Thoracic aorta (tissue), 2 donors: ENCODE measurements at places on chromosomes 13 and 19. TPM values are rescaled to one million over a fixed set of nuclear protein-coding genes. Genes with fewer than 3 reads are reported as not detected.

DNA sequence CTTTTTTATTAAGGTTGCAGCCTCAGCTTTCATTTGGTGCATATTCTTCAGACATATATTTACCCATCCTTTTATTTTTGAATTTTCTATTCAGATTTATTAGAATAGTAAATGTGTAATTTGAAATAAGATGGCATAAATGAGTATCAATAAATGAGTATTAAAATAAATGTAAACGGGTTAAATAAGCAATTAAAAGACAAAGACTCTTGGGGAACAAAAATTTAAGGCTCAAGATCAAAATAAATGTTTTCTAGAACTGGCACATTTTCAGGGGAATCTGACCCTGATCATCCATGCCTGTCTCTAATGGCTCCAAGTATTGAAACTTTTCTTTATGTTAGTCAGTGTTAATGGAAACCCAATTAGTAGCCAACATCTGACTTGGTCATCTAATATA is 3.0 kb downstream of the OR10H3 start:
- DNase-seq = no peak

The PSG6 gene
- not detected for total RNA-seq

- DNase-seq = no peak
Observed at GRCh38 chr13:41345914-41346589, 35.0 kb downstream of the NAA16 start.

- no peak for DNase-seq
Observed at GRCh38 chr13:68727798-68728197, 1379.8 kb upstream of the ATXN8OS start.

DNA sequence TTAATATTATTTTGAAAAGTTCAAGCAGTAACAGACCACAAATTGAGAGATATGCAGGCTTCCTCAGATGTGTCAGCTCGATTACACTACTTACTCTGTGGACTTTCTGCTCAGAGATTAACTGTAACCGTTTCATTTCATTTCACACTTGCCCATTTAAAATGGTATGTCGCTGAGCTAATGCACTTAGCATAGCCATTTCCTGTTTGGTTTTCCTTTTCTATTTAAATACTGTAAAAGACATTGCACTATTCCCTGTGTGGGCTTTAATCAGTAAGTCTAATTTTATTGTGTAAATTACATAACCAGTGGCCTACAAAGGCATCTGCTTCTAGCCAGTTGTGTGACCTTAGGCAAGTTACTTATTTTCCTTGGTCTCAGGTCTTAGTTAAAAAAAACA is 237.6 kb downstream of the LACC1 start:
- no peak for DNase-seq

The PCSK4 gene
- 0.68 TPM for total RNA-seq

GRCh38 chr19:2227415-2228156 is 8.5 kb downstream of the PLEKHJ1 start:
- DNase-seq = no peak

The TTC9B gene
- not detected for total RNA-seq

GRCh38 chr19:40033989-40034560 is 22.0 kb downstream of the ZNF780B start:
- no peak for DNase-seq

DNA sequence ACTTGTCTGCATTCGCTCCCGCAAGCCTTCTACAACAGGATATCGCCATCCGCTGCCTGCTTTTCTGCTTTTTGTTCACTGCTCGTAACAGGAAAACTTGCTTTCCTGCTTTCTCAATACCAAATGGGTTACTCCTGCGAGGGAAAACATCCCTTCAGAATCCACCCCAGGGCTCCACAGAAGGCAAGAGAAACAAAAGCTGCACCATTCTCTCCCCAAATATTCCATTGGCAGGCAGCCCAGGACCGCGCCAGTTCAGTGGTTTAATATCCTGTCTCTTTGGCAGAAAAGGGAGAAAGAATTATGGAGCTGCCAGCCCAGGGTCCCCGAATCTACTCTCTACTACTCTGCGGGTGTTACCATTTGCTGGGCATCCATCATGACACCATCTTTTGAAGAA is 84.7 kb upstream of the DOCK9 start:
- no peak for DNase-seq

The IFNL1 gene
- total RNA-seq = not detected

GRCh38 chr13:43464578-43465264 is 322.1 kb downstream of the ENOX1 start:
- no peak for DNase-seq

GRCh38 chr19:40273469-40274360 is 11.4 kb downstream of the AKT2 start:
- DNase-seq = no peak

The TSSK6 gene
- total RNA-seq = 3.6 TPM

- DNase-seq = no peak
Observed at GRCh38 chr13:76351541-76352229, 534.5 kb downstream of the KCTD12 start.

DNA sequence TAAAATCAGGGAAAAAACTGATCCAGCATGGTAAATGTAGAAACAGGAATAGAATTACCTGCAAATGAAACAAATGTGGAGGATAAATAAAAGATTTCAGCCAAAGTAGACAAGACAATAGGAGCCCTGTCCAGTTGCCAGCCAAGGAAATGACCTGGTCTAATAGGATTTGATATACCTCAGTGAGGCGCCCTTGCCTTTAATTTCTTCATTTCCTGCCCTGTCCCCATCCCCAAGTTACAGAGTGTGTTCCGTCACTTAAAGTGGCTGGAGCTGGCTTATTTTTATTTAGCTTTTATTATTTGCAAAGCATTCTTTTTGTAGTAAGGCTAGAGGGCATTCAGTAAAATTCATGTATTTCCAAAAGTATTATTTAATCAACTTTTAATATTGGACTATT is 1022.0 kb downstream of the EFNB2 start:
- no peak for DNase-seq

DNA sequence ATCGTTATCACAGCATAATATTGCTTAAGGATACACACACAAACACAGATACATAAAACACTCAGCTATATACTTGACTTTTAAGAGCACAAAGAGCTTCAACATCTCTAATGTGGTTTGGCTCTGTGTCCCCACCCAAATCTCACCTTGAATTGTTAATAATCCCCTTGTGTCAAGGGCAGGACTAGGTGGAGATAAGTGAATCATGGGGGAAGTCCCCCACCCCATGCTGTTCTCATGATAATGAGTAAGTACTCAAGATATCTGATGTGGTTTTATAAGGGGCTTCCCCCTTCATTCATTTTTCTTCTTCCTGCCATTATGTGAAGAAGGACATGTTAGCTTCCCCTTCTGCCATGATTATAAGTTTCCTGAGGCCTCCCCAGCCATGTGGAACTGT is 481.4 kb downstream of the PCDH9 start:
- no peak for DNase-seq
